Muscle of arm (tissue), 14 donors: ENCODE measurements at places on chromosomes 7 and 10.

GRCh38 chr7:3446786-3447185, 145.7 kb downstream of the SDK1 start:
- DNase-seq = no peak

- no peak for DNase-seq
These were observed 66.7 kb upstream of the IL6 start for GRCh38 chr7:22660293-22660692.

- DNase-seq = no peak
These were observed 128.4 kb upstream of the RSU1 start for GRCh38 chr10:16945593-16945992.

- DNase-seq = no peak
These were observed 571 bp upstream of the PRKAR2B start for GRCh38 chr7:107043921-107044346.

DNA sequence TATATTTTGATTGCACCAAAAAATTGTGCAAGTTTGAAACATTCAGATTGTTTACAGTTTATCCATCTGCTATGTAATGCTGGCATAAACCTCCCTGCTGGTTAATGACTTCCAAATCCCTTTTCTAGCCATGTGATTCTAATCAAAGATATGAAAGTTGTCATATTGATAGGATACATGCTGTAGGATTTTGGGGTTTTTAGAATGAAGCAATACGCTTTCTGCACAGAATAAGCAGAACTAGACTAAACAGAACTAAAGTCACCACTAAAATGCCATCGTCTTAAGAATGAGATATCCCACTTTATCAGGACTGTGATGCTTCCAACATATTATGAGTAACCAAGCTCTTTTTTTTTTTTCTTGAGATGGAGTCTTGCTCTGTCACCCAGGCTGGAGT, 856 bp downstream of the SSMEM1 start:
- DNase-seq = no peak
